ENCODE measurements at places on chromosomes 7 and 10.

DNA sequence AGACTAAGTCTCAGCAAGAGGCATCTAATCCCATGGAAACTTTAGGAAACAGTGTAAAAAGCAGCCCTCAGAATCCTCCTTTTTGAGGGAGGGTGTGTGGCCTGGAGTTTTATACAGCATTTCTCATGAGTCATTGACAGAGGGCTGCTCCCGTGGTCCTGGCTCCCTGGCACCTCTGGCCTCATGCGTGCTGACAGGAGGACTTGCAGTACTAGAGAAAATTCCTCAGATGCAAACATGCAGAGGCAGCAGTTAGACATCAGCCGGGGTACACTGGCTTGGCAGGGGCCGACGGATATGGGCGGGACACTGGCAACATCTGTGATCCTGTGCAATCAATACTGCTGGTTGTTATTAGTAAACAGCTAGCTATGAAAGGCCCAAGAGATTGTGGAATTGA lies 925.1 kb upstream of the CELF2 start:
- DNase-seq, result no peak

- no peak for DNase-seq
Observed at GRCh38 chr10:51759896-51760534, 60.6 kb upstream of the CSTF2T start.

DNA sequence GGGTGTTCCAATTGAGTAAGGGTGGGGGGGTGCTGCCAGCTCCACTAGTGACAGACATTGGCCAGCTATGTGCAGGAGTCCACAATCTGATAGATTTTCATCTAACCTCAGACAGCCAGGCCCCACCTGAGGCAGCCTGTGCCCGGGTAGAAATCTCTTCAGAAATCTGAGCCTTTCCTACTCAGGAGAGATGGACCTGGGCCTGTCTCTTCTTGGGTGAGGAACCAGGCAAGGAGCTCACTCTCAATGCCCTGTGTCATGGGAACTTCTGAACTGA lies 86.9 kb downstream of the UBE2H start:
- DNase-seq, result no peak

GRCh38 chr10:97572214-97572989 lies at the start of gene ANKRD2:
TSS of gene ANKRD2 (plus strand) at chr10:97572779. CDS start at chr10:97572789, 10 bp downstream.
- peak; percentile 26 for DNase-seq

- no peak for DNase-seq
Observed at GRCh38 chr7:154844955-154845354, 158.0 kb downstream of the PAXIP1 start.

DNA sequence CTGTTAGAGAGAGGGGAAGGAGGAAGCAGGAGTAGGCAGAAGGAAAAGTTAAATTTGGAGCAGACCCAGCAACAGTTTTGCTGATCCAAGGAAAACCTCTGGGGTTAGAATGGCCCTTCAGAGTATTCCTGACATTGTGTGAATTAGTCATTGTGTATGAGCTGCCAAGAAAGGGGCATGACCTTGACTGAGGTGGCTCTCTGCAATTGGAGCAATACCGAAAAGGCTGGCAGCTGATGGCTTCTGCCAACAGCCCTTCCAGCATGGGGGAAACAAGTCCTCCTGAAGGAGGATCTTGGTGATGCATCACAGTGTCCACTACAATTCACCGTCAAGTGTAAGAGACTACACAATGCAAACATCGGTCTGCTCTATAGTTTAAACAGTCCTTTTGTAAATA lies 20.6 kb upstream of the WASL start:
- no peak for DNase-seq

GRCh38 chr7:24123076-24123475 lies 160.9 kb upstream of the NPY start:
- DNase-seq, result no peak

DNA sequence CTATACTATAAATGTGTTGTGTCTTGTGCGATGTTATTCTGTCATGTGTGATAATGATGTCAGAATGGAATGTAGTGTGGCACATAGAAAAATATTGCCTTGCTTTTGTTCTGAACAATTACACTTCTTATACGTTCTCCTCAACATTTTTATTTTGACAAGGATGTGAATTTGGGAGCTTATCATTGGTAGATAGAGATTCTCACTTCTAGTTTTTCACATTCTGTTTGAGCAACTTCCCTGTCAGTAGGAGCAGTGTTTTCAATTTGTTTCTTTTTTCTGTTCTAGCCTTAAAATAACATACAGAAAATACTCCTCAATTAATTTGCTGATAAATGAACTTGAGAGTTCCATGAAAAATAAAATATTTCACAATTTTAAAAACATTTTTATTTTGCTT lies 17.6 kb downstream of the SUN3 start:
- DNase-seq, result no peak

DNA sequence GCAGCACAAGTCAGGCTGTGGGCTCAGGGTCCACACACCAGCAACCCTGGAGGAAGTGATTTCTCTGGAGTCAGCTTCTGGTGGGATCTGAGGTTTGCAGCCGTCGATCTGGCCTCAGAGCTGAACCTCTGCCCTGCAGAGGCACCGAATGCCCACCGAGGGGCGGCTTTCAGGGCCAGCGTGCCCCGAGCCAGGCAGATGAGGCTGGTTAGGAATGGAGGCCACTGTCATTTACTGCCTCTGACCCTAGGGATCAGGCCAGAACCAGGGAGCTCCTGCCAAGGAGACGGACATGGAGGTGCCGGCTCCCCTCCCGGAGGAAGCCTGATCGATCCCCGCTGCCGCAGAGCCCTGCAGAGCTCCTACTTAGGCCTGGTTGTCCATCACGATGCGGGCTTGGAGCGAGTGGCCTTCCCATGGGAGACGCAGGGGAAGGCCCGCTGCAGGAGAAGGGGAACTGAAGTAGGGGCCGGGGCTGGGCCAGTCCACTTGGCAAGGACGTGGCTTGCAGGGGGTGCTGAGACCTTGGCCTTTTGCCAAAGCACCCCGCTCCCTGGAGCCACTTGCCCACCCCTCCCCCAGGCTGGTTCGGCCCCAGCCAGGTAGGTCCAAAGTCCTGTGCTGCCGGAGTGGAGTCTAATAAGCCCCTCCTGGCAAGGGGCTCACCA lies 19.6 kb upstream of the ELFN1 start:
- no peak for DNase-seq

DNA sequence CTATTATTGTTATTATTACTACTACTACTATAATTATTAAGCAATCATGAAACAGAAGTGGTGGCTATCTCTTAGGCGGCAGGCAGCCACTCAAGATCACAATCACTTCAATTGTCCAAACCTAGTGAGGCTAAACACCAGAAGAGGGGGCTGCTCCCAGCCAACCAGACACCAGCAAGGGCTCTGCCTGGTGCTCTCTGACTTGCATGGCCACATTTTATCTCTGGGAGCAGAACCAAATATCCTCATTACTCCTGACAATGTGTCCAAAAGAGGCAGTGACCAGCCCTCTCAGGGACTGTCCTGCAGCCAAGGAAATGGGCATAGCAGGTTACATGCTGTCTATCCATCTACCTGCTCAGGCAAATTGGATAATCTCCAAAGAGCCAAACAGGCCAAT lies 187.4 kb upstream of the PDE1C start:
- DNase-seq, result no peak

DNA sequence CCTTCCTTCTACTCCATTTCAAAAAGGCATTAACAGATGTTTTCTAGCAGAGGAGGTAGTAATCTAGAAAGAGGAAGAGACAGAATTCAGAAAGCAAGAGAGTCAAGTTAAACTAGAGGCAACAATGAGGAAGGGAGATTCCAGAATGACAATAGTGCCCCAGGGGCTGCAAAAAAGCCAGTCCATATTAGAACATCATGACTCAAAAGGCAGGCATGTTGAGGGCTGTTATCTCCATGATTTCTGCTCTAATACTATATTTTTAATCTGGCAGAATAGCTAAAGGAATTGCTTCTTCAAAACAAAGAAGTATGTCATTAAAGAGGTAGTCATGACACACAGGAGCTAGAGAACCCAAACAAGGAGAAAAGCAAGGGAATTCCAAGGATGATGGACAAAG lies 599.6 kb downstream of the INHBA start:
- DNase-seq, result no peak

- DNase-seq, result no peak
Observed at GRCh38 chr7:156625580-156625979, 15.0 kb upstream of the RNF32 start.

DNA sequence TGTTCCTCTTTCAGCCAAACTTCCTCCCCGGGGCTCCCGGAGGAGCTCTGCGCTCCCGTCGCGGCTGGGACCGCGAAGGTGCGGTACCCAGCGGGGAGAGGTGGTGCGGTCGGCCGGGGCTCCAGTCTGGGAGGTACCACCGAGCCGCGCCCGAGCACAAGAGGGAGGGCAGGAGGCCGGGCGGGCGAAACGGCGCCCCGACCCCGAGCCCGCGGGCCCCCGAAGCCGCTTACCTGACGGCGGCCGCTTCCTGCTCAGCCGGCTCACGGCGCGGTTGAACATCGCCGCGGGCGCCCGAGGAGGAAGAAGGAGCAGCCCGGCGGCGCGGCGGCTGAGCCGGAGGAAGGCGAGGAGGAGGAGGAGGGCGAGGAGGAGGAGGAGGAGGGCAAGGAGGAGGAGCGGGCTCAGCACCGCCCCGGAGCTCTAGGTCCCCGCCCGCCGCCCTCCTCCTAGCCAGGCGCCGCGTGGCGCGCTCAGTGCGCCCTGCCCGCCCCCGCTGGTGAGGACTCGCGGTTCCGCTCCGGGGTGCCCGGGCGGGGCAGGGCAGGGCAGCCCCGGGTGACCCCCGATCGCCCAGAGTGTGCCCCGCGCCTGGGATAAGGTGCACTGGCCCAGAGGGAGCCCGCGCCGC lies at the start of gene RGS10:
Gene RGS10, minus strand, starts transcription at position 363 of the 631 bp plus-strand sequence. Its CDS starts 81 bp downstream, at position 282.
- DNase-seq, result peak; percentile 58

DNA sequence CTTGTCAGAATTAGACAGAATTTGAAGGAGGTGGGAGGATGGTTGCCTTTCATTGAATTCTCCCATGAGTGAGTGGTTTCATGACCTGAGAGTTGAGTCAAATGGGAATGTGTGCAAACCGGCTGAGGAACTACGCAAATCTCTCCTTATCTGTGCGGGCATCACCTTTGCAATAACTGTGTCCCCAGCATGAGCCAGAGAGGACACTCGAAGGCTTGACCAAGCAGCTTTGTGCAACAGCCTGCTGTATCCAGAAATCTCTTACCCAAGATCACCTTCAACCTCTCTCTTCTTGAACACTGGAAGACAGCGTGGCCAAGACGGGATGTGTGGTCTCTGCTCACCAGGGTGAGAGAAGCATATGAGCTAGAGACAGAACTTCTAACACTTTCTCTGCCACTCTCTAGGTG lies 93.8 kb upstream of the IKZF1 start:
- DNase-seq, result no peak

GRCh38 chr7:155093596-155093995 lies 23.5 kb downstream of the HTR5A start:
- no peak for DNase-seq
